ENCODE measurements at places on chromosomes 6 and 20. TPM values are rescaled to one million over a fixed set of nuclear protein-coding genes. Genes with fewer than 3 reads are reported as not detected.
A peak's percentile ranks its signal among the peaks of the same experiment; 100 is the strongest.

DNA sequence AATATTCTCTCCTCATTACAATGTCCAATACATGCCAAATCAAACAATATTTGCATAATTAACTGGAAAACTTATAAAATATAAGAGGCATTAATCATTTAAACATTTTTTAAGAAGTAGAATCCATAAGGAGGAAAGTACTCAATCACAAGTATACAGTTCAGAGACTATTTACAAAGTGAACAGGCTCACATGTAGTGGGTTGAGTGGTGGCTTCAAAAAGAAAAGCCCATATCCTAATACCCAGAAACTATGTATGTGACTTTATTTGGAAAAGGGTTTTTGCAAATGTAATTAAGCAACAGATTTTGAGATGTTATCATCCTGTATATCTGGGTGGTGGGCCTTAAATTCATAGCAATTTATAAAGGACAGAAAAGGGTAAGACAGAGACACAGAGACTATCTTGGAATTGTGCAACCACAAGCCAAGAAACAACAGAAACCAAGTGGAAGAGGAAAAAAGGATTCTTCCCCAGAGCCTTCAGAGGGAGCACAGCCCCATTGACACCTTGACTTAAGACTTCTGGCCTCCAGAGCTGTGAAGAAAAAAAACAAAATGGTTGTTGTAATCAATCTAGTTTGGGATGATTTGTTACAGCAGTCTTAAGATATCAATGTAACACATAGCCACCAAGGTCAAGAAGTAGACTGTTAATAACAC lies 32.7 kb upstream of the CRISP1 start:
- no peak for DNase-seq

DNA sequence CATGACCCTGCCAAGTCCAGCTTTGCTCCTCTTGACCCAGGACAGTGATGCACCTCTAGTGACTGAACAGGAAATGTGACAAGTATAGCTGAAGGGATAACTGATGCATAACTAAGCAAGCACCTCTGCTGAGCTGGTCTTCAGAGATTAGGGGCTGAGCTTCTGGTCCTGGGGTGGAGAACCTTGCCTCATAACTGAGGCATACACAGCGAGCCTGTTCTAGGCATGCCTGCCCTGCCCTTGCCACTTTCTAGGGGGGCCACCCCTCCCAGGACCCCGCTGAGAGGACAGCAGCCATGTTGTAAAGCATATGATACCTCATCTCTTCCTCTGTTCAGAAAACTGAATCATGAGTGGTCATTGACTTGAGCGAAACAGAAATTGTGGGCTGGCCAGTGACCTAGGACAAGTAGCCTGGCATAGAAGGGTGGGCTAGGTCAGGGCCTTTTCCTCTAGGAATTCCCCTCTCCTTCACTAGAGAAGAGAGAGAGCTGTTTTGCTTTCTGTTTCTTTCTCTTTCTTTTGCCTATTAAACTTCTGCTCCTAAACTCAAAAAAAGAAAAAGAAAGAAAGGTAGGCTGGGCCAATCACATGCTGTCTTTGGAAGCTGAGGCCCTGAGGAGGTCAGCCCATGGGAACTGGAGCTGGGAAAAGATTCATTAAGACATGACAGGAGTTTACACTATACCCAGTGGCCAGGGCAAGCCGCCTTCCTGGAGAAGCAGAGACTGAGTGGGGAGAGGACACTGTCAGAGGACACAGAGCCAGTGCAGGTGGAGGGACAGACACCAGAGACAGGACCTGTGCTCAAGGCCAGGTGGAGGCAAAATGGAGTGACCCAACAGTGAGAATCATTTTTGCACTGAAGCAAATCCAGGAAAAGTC lies 23.1 kb downstream of the ALDH5A1 start:
- no peak for DNase-seq

- no peak for DNase-seq
Measured at GRCh38 chr6:38179794-38180430, 360.4 kb downstream of the ZFAND3 start.

DNA sequence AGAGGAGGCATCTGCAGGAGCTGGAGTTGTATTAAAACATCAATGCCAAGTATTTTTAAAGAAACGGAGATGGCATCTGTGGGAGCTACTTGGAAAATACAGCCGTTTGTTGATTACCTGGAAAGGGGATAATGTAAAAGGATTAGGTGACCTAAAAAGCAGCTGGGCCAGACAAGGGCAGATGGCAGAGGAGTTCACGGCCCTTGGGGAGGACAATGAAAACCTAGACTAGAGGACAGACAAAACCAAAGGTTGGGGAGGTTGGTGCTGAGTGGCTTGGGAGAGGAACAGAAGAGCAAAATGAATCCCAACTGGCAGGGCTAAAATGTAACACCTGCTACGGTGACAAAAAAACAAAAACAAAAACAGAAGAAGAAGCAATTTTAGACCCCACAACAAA lies 260.5 kb upstream of the JARID2 start:
- no peak for DNase-seq

The OVOL2 gene
- total RNA-seq, result 2.6 TPM

GRCh38 chr20:42441864-42442331 lies 747.8 kb downstream of the PTPRT start:
- no peak for DNase-seq

- peak; percentile 41 for DNase-seq
Measured at GRCh38 chr6:127879685-127880084, 21.2 kb downstream of the THEMIS start.

The MAP3K7 gene
- 36.7 TPM for total RNA-seq

DNA sequence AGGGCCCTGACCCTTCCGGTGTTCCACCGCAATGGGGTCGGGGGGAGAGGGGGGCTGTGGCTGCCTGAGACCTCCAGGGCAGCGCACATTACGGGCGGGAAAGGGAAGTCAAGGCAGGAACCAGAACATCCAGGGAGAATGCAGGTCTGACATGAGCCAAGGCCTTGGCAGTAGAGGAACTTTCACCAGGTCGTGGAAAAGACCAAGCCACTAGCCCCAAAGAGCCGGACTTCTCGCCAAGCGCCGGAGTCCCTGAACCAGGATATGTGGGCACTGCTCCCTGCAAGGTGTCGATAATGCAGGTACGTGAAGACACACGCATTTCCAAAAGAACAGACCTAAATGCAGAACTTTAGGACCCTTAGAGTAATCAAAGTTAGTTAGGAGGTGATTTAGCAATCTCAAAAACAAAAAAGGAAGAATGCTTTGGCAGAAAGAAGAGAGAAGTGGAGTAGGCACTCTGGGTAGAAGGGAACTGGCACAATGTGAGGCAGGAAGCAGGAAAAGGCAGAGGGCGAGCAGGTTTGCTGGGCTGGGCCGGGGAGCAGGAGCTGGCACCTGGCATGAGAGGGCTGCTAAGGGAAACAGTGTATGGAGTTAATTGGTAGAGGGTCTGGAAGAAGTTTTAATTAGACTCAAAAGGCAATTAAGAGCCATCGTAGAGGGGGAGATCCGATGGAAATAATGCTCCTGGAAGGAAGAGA lies 14.3 kb downstream of the POU3F2 start:
- DNase-seq, result peak; percentile 39

The IP6K3 gene
- 17.4 TPM for total RNA-seq

The KCNQ2 gene
- 211 TPM for total RNA-seq
